ENCODE measurements at places on chromosomes 11 and 22. TPM values are rescaled to one million over a fixed set of nuclear protein-coding genes. Genes with fewer than 3 reads are reported as not detected.
A peak's percentile ranks its signal among the peaks of the same experiment; 100 is the strongest.

OR8H2 gene
- total RNA-seq = not detected

ATP6V1E1 gene
- 199 TPM for total RNA-seq

BLID gene
- 0.35 TPM for total RNA-seq

FIBIN gene
- 8.6 TPM for total RNA-seq

LDHAL6A gene
- not detected for total RNA-seq

DNA sequence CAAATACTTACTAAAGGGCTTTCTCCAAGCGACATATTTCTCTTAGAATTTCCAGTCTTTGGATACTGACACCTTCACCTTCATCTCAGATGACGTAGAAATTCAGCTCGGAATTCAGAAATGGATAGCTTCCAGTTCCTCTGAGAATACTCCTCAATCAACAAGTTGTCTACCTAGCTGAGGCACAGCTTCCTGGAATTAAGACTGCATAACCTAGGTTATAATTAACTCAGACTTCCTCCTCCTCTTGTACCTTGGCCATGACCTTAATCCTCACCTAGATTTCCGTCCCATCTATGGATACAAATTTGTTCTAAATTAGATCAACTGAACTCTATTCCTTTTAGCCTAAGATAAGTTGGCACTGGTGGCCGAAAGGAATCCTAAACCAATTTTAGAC lies 17.4 kb downstream of the ATP5MG start:
- no peak for DNase-seq

DNA sequence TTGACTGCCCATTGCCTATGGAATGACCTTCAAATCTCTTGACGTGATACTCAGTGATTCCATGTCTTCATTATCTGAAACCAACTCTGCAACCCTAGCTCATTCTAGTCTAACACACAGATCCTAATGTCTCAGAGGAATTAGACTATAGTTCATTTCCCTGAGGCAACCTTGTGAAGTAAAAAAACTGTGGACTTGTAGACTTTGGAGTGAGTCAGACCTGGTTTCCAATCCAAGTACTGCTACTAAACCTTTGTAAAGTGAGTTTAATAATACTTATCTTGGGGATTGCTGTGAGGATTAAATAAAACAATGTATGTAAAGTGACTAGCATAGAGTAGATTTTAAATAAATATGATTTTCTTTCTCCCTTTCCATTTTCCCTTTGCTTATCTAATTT lies 226.1 kb downstream of the BLID start:
- no peak for DNase-seq

DNA sequence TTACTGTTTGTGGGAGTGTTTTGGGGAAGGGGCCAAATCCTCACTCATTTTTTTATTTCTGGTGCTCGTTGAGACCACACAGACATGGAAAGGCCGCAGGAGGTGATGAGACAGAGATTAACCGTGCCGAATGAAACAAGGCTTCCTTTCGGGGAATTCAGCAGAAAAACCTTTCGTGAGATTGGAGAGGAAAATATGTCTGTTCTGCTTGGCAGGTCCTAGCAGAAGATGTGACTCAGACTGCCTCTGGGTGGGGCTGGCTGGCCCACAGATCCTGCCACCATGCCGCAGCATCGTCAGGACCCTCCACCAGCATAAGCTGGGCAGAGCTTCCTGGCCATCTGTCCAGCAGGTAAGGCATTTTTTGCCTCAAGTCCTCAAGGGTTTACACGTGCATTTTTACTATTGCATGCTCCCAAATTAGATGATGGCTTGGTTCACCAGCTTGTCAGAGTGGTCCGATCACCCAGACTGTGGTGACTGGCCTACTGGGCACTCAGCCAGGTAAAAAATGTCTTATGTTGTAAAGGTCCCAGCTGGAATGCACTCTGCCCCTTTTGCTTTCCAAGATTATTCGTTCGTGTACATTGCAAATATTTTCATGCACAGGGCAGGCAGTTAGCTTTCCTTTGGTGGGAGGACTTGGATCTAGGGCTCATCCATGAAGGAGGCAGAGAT lies 1.5 kb downstream of the DDB2 start:
- DNase-seq = no peak

DNA sequence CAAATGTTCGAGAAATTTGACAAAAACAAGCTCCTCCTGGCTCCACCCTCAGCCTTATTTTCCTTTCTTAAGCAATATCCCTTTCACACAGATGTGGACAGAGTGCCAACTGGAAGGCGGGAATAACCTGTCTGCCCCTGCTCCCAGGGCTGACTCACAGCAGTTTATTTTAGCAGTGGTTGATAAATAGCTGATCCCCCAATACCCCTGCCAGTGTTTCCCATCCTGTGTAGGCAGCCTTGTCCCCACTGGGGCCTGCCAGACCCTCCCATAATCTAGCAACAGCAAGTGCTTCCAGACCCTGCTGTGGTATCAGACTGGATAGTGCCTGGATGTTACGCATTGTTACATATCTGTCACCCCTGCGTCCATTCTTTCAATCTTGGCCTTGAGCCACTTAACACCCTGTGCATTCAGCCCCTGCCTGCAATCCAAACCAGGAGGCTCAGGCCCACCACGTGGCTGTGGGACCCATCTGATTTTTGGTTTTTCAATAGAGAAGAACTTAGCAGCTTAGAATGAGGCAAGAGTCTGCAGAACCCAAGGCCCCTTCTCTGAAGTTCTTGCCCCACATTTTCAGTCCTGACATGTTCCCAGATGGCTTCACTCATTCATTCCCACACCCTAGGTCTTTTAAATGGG lies 53.7 kb downstream of the PARVA start:
- DNase-seq = peak; percentile 62

- no peak for DNase-seq
Measured at GRCh38 chr11:13294771-13295579, 17.4 kb downstream of the BMAL1 start.

DNA sequence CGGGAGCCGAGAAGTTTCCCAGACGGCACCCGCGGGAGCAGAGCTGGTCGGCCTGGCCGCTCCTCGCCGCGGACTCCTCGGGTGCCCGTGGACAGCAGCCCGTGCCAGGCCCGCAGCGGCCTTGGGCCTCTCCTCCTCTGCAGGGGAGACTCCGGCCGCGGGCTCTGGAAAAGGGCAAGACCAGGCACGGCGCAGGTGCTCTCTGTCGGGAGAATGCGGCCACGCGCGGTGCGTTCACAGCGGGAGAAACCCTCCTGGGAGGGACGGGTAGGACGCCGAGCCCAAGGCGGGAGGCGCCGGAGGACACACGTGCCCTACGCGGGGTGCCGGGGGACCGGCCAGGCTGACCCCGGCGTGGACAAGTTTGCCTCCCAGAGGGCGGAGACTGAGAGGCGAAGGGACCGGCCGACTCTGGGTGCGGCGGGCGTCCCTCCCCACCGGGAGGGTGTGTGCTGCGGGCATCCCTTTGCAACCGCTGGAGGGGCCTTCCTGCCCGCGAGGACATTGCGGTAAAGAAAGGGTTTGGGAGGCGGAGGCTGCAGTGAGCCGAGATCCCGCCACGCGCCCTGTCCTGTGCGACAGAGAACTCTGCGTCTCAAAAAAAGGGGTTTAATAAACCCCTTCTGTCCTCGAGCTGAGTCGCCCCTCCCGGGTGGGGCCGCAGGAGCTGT lies 2.3 kb downstream of the IFITM1 start:
- peak; percentile 54 for DNase-seq

- DNase-seq = no peak
Measured at GRCh38 chr11:35785287-35786167, 123.0 kb downstream of the TRIM44 start.

DNA sequence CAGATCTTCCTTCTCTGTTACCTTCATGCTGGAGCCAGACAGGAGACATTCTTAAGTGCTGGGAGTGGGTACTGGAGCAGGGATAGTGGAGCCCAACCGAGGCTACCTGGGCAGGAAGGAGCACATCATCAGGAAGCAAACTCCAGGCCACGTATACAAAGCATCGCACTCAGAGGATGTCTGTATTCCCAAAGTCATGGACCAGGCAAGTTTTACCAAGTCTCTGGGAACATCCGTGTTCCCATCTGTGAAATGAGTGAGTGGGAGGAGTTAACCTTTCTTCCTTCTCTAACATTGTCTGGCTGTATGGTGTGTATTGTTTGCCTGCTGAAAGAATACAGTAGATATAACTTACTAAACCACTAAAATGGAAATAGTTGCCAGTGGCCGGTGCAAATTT lies 175.0 kb upstream of the TMEM45B start:
- DNase-seq = no peak

- DNase-seq = peak; percentile 86
Measured at GRCh38 chr11:46290598-46291309, 13.3 kb downstream of the CREB3L1 start.

- DNase-seq = peak; percentile 50
Measured at GRCh38 chr22:49972163-49973017, 11.8 kb downstream of the PIM3 start.

GRCh38 chr11:70650075-70650909 lies 252.0 kb downstream of the CTTN start:
- peak; percentile 66 for DNase-seq

DNA sequence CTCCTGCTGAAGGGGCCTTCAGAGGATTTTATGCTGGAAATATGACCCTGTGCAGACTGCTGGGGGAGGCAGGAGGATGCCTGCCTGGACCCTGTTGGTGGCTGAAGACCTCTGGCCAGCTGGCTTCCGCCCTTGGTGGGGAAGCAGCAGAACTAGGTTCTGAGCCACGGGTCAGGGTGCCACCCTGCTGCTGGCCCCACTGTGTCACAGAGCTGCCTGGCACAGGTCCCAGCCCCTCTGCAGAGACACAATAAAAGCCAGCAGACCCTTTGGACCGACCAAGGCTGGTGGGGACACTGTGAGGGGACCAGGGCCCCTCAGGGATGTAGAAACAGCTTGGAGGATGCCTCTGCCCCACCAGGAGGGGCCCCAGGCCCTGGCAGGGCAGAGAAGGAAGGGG lies 6.9 kb upstream of the SREBF2 start:
- no peak for DNase-seq

- no peak for DNase-seq
Measured at GRCh38 chr11:18111005-18111404, 5.1 kb upstream of the SAAL1 start.

- DNase-seq = peak; percentile 52
Measured at GRCh38 chr11:67268081-67268961, 2.0 kb downstream of the GRK2 start.

GRCh38 chr11:73520353-73521061 lies 77.4 kb downstream of the FAM168A start:
- no peak for DNase-seq

DNA sequence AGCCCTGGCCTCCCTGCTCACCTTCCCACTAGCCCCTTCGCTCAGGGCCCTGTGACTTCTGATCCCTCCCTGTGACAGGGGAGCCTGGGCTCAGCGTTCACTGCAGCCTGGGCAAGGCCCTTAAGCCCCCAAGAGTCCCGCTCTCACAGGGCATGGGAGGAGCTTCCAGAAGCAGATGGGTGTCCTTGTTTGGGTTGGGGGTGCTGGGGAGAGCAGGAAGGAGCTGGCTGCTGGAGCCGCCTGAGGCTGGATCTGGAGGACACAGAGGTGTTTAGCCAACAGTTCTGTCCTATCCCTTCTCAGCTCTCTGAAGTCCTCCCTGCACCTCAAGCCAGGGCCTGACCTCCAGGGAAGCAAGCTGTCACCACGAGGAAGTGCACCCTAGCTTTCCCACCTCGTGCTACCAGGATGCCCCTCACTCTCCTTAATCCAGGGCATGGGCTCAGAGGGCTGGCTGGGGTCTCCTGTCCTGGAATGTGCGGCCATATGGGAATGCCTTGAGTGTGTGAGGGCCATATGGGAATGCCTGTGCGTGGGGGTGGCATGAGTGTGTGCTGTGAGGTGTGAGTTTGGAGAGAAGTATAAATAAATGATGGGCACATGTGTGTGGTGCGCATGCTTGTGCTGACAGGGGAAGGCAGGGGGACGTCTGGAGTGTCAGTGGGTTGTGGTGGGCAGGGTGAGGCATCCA lies 25.0 kb upstream of the TUB start:
- DNase-seq = no peak

GRCh38 chr11:92888696-92889095 lies 80.8 kb upstream of the MTNR1B start:
- no peak for DNase-seq

Data from Right ventricle myocardium superior (tissue), 1 donor.